ENCODE measurements at places on chromosomes 3 and 15.

- DNase-seq: no peak
Observed at GRCh38 chr3:21697707-21698106, 53.3 kb downstream of the ZNF385D start.

DNA sequence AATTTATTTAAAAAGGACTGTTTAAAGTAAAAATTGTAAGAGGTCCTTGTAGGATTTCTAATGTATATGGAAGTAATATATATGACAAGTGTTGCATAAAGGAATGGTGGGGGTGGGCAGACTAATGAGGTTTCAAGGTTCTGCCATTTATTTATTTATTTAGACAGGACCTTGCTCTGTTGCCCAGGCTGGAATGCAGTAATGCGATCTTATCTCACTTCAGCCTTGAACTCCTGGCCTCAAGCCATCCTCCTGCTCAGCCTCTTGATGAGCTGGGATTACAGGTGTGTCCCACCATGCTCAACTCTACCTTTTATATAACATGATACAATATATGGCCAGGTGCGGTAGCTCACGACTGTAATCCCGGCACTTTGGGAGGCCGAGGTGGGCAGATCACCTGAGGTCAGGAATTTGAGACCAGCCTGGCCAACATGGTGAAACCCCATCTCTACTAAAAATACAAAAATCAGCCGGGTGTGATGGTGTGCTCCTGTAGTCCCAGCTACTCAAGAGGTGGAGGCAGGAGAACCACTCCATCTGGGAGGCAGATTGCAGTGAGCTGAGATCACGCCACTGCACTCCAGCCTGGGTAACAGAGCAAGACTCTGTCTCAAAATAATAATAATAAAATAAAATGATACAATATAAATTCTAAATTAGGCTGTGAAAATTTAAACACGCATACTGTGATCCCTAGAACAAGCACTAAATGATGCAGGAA, 33.8 kb upstream of the IGF2BP2 start:
- no peak for DNase-seq

GRCh38 chr15:85494048-85494777, 113.8 kb downstream of the AKAP13 start:
- no peak for DNase-seq

DNA sequence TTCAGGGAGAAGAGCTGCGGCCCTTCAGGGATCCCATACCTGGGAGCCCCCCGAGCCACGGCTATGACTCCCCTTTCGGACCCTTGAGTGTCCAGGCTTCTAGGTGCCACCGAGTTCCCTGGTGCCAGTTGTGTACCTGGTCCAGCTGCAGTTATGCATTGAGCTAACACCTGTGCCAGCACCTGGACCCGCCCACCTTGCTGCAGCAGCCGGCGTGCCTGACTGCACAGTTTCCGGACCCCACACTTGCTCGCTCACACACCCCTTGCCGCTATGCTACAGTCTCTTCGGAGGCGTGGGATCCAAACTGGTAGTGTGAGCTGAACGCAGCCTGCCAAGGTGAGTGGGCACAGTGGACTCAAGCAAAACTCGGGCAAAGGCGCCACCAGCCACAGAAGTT, 284.5 kb upstream of the ROBO1 start:
- DNase-seq: no peak

DNA sequence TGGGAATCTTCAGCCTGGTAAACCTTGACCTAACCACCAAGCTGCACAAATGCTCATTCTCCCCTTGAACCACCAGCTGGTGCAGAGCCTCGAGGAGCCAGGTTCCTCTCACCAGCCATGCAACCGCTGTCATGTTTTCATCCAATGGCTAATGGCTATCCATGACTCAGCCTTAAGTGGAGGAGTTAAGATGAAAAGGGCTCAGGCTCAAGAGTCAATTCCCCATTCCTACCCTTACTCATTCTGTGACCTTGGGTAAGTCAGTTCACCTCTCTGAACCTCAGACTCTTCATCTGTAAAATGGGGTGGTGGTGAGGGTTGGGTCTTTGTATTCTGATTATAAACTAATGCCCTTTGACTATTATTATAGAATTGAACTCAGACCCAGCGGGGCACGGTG, 515.6 kb downstream of the SHQ1 start:
- no peak for DNase-seq

DNA sequence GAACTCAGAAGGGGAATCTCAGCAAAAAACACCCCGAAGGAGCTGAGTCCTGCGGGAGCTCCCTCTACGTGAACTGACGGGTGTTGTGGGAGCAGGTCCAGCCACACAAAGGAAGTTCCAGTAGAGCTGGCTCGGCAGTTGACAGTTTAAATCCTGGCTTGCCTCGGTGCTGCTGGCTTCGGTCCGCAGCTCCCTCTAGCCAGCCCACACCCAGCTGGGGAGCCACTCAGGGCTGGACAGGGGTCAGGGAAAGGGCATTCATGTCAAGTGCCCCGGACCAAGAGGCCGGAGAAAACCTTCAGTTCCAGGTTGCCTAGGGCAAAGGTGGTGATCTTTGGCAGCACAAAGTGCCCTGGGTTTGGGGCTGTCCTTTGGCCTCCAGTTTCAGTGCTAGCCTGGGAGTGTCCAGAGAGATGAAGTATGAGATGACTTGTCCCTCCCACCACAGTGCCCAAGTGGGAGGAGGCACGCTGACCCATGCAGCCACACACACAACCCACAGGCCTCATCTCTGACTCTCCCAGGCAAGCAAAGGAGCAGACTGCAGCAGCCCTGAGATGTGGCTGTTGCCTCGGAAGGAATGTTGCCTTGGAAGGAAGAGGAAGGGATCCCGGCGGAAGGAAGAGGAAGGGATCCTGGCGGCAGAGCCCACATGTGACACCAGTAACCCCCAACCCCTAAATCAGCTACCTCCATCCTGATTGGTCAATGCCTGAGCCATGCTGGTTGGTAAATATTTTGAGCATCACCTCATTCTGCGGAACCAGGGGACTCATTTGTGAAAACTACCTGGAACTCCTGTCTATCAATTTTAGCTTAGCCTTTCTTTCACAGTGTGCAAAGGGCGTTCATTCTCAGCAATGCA, 13.9 kb upstream of the ANPEP start:
- no peak for DNase-seq

DNA sequence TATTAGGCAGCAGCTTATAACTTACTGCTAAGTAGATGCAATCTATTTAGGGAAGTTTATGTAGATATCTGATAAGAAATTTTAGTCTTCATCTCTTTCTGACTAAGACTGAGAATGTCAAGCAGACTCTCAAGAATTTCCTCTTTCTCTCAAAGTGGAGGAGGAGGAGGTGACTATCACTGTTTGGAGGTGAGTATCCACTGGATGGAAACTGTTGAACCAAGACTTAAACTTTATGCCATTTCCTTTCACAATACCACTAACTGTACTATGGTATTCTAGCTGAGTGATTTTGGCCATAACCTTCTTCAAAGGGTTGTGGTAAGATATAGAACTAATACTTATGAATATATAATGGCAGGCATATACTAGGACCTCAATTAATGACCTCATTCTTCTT, 64.6 kb downstream of the TPRG1 start:
- no peak for DNase-seq

GRCh38 chr3:38114875-38115644, 21.9 kb downstream of the ACAA1 start:
- DNase-seq: no peak

GRCh38 chr15:78359041-78359808, 19.1 kb downstream of the CRABP1 start:
- no peak for DNase-seq

GRCh38 chr15:90022345-90022744, 21.2 kb downstream of the ZNF710 start:
- DNase-seq: no peak

DNA sequence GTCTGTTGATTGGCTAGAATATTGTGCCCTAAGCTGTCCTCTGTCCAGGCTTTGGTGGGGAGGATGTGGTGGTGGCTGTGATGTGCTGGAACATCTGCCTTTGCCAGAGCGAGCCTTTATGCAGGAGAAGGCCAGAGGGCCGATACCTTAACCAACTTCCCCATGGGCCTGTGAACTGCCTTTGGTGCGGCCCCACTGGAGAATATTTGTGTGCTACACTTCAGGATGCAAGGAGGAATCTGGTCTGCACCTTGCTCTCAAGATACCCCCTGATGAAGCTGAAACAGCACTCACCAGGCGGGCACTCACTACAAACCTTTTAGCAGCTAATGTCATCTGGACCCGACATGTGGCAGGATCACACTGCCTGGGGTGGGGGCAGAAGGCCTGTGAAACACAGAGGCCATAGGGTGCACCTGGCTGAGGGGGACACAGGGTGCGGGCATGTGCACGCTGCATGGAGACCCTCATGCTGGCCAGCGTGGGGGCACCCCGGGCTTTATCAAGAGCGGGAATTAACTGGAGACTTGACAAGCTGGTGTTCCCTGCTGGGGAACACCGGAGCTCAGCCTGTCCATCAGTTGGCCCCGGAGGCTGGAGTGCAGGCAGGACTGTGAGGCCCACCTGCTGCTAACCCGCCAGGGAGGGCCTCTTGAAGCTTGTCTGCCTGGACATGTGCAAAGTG, 16.4 kb downstream of the PRR23E start:
- DNase-seq: no peak

- no peak for DNase-seq
Observed at GRCh38 chr3:115623044-115623868, at the start of gene GAP43. GAP43 (plus strand) TSS chr3:115623510; CDS start chr3:115623690, 180 bp downstream.

GRCh38 chr3:179146911-179147513, 1.1 kb upstream of the PIK3CA start:
- DNase-seq: peak; percentile 65

DNA sequence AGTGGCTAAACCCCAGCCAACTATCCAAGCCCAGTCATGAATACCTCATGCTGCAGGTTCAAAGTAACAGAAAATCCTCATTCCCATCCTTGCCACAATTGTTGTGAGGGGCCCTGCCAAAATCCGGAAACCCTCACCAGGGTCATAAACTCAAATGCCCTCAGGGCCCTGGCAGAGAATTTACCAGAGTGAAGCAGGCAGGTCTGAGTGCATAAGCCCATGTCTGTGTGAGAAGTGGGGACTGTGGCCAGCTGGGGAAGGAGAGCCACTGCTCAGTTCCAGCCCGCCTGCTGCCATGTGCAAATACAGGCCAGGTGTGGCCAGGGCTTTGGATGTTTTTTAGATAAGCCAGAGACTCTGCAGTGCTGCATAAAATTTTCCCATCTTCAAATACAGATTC, 7.0 kb downstream of the CEP152 start:
- no peak for DNase-seq

- no peak for DNase-seq
Observed at GRCh38 chr15:67997996-67998395, 56.1 kb upstream of the PIAS1 start.

- no peak for DNase-seq
Observed at GRCh38 chr15:101580431-101580830, 71.8 kb downstream of the TM2D3 start.

DNA sequence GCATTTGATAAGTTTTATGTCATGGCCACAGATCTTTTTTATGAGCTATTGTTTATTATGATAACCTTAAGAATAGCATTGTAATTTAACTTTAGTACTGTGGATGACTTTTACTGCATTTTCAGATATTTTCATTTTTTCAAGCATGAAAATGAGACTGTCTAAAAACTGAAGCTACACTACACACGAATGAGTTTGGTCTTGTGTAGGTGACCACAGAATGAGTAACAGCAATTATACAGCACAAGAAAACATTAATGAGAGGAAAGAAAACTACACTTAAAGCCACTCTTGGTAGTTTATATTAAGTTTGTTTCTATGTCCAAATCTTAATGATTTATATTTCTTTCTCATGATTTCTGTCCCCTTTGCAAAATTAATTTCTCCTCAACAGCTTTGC, 809.2 kb downstream of the NAALADL2 start:
- no peak for DNase-seq

DNA sequence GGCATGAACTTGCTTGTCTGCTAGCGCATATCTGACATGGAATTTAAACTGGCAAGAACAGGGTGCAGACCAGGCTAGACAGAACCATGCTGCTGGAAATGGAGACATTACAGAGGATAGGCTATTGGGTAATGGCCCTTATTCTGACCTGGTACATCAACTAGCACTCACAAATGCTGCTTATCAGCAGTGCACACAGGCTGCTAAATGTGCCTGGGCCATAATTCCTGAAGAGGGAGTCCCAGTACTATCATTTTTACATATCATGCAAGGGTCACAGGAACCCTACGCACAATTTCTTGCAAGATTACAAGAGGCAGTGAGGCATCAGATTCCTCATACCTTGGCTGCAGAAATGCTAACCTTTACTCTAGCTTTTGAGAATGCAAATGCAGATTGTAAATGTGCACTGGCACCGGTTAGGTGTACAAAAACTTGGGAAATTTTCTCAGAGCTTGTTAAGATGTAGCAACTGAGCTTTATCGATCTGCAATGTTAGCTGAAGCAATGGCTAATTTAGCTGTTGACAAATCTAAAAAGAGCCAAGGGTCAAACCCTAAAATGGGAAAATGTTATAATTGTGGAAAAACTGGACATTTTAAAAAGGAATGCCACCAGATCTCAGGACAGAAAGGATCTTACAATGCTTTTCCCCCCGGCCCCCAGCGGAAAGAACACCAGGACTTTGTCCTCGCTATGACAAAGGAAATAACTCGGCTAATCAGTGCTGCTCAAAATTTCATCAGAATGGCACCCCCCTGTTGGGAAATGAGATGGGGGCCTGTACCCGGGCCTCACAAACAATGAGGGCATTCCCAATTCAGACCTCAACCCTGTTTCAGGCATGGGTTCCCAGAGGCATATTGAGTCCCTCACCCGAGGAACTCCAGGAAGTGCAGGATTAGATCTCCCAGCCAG, 21.1 kb downstream of the CCRL2 start:
- no peak for DNase-seq

GRCh38 chr15:55253580-55253979, 36.0 kb downstream of the RAB27A start:
- no peak for DNase-seq

- no peak for DNase-seq
Observed at GRCh38 chr3:8741581-8742261, 8.1 kb downstream of the CAV3 start.

DNA sequence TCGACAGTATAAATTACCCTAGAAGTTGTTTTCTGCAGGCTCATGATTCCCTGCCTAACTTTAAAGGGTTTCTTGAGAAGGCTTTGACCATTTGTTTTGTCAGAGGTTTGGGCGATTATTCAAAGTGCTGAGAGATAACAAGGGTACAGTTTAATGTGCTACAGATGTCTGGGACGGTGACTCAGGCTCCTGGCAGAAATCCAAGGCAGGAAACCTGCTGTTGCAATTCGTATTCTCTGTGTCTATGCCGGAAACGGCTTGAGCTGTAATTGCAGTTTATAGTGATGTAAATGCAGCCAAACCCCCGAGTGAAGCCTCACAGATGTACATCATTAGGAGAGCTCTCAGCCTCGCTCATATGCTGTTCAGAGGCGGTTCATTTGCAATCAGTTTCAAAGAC, 65.6 kb downstream of the SYNPR start:
- DNase-seq: no peak

Measured in CD4-positive, alpha-beta T cell treated with Interleukin-6 at 100 ng/mL for 8 hours (primary cell).